Activated naive CD4-positive, alpha-beta T cell treated with Interleukin-2 at 50 U/mL for 16 hours (primary cell): ENCODE measurements at places on chromosomes 11 and 22.

GRCh38 chr22:50705219-50705691 lies 32.6 kb downstream of the SHANK3 start:
- no peak for DNase-seq

DNA sequence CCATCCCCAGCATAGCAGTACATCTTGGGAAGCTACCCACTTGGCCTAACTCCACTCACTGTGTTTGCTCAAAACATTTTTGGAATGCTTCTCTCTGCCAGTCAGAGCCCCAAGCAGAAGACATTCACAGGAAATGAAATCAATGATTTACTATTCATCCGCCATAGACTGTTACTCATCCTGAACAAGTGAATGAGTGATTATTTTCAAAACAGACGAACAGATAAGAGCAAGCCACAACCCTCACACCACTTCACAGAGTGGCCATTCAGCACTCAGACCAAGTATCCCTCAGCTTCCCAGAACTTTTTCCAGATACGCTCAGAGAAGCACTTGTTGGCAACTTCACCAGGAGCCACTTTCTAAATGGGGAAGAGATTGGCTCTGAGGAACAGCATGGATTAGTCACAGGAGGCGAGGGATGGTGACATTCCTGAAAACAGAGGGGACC lies 13.0 kb upstream of the UBASH3B start:
- DNase-seq = no peak

DNA sequence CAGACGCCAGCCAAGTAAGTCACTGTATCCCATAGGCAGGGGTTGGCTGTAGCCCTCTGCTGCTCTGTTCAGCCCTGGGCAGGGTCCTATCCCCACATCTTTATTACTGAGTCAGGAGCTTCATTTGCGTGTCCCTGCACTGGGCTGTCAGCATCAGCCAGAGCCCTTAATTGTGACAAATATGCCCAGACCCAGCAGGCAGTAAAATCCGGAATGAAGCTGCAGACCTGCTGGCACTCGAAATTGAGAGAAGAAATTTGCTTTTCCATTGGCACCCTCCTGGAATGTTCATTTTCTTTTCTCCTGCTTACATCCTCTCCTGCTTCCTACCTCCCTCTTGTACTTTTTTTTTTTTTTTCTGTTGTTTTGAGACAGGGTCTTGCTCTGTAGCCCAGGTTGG lies 43.8 kb downstream of the CEP164 start:
- no peak for DNase-seq

- DNase-seq = no peak
Measured at GRCh38 chr11:26186389-26186788, 145.5 kb upstream of the ANO3 start.

DNA sequence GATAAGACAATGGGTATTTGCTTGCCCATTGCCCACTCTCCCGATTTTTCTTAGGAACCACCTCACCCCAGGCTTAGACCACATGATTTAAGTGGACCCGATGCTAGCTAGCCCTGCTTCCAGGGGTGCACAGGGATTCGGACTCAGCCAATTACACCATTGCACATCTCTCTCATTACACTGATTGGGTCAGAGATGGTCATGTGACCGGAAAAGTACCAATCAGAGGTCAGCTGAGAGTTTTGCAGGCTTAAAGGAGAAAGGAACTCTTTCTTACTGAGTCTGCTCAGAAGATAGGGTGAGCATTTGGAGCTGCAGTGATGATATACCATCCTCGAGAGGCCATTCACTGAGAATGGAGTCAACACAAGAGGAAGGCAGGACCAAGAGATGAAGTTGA lies 12.2 kb upstream of the ANKK1 start:
- no peak for DNase-seq

- DNase-seq = no peak
Measured at GRCh38 chr11:126147208-126148111, 64.0 kb downstream of the RPUSD4 start.

- DNase-seq = no peak
Measured at GRCh38 chr11:64549969-64550368, 41.1 kb upstream of the SLC22A12 start.

DNA sequence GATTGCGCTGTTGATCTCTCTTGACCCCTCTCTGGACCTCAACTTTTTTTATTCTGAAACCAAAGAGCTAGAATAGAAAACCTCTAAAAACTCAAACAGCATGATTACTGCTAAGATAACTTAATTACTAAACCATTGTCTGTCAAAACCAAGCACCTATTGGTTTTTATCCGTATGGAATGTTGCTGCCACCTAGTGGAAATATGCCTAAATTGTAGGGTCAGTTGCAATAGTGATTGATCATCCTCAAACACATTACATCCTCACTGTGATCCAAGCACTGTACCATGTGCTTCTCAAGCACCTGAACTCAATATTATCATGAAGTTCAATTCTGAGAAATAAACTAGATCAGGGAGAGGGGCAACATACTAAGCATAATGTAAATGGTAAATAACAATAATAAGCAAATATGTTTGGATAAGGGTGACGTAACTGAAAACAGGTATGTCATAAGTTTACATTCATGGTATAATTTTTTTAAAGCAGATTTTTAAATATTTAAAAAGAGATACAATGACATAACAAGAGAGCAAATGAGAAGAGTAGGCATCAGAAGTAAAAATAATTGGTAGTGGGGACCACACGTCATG lies 3.8 kb upstream of the OR5A2 start:
- DNase-seq = no peak

DNA sequence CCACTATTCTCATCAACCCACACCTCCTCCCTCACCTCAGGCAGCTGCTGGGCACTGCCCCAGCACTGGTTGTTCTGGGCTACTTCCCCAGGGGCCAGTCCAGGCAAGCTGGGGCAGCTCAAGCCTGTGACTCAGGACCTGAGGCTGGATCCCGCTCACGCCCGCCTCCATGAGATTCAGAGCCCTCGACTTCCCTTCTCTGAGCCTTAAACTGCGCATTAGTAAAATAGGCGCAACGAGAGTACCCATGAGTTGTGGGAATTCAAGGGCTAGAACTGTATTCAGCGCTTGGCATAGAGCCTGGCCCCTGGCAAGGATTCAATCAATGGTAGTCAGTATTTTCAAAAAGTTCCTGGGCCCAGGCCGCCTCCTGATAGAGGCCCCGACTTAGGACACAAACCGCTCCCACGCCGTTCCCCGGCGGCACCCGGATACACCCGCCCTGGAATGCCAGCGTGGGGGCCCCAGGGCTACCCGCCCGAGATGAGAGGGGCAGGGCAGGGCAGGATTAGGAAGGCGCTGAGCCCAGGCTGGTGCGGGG lies 723 bp upstream of the CD82 start:
- no peak for DNase-seq

- no peak for DNase-seq
Measured at GRCh38 chr11:45113807-45114206, 32.6 kb upstream of the PRDM11 start.

DNA sequence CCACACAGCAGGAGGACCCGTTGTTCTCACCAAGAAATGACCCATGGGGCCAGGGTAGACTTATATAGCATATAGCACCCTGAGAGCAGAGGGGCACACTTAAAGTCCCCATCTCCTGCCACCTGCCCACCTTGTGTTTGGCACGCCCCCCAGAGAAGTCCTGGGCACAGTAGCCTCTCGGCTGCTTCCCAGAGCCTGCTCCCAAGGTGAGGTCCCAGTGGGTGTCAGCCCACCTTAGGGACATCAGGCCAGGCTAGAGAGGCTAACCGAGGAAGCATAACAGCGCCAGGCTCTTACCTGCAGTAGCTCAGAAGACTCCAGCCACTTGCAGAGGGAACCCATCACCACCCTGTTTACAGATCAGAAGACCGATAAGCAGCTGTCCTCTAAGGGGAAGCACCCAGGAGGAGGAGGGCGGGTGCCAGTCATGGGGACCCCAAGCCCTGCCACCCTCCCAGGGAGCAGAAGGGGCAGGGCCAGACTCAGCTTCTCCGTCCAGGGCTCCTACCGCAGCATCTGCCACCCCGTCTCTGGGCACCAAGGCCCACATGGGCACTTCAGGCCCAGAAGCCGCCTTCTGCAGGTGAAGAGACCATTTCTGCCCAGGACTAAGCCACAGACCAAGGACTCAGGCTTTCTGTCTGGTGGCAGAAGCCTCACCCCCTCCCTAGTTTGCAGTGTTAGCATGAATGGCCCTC lies 34.9 kb upstream of the HMOX1 start:
- DNase-seq = no peak

DNA sequence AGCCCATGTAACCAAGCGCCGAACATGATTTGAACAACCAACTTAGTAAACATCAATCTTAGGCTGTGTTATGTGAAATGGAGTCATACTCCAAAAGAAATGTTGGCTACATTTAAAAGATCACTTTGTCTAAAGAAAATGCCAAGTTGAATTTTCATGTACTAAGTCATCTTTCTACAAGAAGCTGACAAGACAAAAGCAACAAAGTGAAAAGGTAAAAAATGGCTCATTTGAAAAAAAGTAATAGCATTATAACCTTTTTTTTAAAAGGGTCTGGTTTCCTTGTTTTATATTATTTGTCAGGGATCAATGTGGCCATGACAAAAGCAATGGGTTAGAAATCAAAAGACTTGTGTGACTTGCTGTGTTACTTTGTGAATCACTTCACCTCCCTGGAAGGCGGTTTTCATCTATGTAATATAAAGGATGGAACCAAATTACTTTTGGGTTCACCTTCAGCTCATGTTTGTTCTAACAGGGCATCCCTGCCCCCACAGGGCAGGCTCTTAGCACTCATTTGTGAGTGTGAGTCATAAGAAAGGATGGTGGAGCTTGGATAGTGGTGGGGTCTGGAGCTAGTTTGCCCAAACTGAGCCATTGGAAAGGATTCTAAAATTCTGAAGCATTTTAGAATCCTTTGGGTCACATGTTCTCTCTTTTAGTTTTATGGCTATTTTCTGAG lies 131.9 kb upstream of the MTMR2 start:
- peak; percentile 14 for DNase-seq

- DNase-seq = no peak
Measured at GRCh38 chr11:47564933-47565339, 463 bp upstream of the PTPMT1 start.

DNA sequence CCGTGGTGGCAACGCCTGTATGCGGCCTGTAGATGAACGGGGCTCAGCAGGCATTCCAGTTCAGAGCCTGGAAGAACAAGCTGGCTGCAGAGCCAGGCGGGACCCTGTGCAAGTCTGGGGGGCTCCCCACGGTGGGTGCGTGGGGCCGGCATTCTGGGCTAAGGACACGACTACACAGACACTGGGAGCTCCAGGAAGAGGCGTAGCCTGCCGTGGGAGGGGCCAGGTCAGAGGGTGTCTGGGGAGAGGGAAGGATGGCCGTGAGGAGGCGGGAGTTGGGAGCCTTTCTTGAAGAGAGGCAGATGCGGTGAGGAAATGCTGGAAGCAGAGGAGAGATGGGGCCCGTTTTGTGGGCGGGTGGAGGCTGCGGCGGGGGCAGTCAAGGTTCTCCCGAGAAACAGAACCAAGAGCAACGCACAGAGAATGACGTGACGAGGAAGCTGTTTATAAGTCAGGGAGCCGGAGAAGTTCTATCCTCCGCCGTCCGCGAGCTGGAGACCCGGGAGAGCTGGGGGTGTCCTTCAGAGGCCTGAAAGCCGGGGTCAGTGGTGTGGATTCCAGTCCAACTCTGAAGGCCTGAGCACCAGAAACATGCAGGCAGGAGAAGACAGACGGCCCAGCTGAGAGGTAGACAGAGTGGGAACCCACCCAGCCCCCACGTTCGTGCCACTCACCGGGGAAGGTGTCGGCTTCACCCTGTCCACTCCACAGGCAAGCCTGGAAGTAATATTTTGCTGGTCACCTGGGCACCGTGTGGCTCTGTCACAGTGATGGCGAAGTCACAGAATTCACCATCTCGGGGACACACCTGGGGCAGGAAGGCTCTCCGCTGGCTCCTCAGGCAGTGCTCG lies 529.6 kb downstream of the BRD1 start:
- DNase-seq = no peak
